ENCODE measurements at places on chromosomes 4 and X.
A peak's percentile ranks its signal among the peaks of the same experiment; 100 is the strongest.

DNA sequence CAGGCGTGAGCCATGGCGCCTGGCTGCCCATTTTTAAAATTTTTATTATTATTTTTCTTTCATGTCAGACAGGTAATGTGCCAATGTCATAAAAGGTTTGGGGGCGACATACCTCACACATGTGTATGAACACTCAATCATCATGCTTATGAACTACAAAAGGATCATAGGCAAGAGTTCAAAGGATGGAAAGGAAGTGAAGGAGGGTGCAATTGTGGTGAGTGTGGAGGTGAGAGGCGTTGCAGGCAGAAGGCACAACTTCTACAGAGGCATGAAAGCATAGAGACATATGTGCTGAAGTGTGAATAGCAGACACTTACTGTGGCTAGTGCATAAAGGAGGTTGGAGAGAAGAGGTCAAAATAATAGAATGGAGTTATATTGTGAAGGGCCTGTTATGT, 4.0 kb downstream of the IGFBP7 start:
- DNase-seq, result no peak

DNA sequence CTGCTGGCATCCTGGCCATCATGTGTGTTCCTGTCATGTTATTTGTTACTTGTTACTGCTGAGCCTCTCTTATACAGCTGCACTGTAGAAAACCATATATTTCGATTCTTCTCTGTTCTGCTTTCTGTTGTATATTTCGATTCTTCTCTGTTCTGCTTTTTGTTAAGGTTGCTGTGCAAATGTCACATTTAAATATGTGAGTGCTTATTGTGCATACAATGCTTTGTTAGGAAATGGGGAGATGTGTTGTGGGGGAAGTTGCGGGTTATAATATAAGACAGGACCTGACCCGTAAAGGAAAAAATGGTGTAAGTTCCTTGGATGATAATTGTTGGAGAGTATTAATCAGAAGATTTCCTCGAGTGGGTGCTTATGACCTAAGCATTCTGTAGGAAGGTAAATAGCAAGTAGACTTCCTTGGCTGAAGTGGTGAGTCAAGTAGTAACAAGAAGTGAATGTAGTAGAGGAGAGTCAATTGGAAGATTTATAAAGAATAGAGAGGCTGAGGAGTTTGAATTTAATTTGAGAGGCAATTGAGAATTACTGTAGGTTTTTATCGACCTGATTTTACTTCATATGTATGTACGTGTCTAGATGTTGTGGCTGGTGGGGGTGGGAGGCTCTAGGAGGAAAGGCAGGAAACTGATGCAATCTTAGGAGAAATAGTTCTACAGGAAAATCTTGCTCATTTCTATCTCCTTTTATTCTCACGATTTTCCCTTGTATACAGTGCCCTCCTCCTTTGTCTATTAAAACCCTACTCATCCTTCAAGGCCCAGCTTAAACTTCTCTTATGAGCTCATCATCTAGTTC, 8.5 kb downstream of the OGT start:
- DNase-seq, result peak; percentile 45

- DNase-seq, result no peak
These were observed 35.4 kb downstream of the CCSER1 start for GRCh38 chr4:90162566-90162965.

DNA sequence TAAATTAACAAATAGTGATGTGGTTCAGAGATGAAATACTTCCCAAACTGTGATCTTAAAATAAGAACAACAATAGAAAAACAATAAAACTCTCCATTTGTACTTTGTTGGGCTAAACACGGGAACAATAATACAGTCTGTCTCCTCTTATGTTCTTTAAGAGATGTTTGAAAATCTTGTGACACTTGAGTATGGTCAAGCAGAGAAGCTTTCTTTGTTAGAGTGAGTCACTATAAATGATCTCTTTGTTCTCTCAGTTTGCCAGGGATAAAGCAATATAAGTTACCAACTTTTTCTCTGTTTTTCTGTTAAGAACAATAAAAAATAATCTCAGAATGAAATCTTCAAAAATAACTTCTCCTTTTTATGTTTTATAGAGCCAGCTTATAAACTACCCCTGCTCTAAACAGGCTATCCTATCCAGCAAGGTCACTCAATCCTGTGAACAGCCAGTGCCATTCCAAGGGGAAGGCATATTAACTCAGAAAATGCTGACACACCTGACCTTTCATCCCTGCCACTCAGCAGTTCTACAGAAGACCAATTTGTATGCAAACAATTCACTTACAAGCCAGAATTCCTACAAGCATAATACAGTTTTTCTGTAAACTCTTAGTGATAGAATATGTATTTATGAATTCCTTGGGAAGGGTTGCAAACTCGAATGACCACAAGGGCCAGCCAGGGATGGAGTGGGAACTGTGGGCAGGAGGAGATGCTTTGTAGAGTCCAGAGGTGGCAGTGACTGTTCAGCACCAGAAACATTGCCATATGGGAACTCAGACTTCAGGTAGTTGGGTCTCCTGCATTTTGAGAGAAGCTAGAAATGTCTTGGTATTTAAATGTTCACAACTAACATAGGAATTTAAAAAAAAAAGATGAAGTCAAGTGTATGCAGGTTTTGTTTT, 52.2 kb downstream of the AFM start:
- no peak for DNase-seq

DNA sequence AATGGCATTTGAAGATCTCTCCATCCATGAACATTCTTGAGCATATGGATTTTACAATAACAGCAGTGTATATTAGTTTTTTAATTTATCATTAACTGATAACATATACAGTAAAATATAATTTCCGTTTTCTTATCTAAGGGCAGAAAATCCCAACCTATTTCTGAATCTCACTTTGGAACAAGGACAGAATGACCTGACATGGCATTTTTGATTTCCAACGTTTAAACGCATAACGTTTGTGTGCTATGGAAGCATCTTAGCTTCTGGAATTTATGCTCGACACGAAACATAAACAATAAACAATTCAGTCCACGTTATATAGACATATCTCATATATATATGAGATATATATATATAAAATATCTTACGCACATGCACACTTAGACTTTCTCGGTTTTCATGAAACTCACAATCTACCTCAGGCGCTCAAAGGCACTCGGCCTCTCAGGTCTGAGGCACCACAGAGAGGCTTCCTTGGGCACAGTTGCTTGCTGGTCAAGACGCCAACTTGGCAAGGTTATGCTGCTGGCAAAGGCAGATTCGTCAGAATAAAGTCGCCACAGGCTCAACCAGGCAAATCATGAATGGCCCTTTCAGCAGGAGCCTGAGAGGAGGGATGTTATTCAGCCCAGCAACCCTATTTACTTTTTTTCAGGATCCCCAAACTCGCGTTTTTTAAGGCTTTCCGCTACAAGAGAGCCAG, 1.0 kb upstream of the UGT8 start:
- DNase-seq, result no peak

- DNase-seq, result no peak
These were observed 45.8 kb downstream of the KDR start for GRCh38 chr4:55079451-55080173.

DNA sequence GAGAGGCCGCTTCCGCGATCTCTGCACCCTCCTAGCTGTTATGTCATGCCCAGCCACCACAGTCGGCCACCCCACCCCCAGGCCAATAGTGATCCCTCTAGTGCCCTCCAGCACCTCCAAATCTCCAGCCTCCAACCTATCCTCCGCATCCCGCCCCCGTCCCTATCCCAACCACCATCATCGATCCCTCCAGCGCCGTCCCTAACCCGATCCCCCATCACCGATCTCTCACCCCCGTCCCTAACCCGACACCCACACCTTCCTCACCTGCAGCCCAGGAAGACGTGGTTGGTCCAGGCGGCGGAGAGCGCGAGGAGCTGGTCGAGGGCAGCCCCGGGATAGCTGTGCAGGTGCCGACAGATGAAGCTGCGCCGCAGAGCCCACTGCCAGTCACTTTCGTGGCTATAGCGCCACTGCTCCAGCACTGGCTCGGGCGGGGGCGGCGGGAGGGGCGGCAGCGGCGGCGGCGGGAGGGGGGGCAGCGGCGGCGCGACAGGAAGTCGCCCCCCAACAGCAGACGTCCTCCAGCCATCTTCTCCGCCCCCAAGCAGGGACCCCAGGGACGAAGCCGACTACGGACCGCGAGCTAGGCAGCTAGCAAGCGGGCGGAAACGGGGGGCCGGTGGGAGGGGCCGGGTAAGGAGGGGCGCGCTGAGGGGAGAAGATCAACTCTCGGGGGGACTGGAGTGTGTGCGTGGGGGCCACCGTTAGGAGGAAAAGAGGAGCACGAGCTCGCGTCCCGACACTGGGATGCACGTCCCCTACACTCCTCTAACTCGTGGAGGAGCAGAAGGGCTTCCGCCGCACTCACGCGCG, 552 bp downstream of the NKRF start:
- peak; percentile 34 for DNase-seq

- DNase-seq, result no peak
These were observed 14.6 kb downstream of the SAT1 start for GRCh38 chrX:23797371-23798128.

- DNase-seq, result no peak
These were observed 73.4 kb downstream of the CNOT6L start for GRCh38 chr4:77745792-77746191.

- no peak for DNase-seq
These were observed 2.1 kb downstream of the PPAT start for GRCh38 chr4:56433280-56433679.

GRCh38 chr4:128228845-128229795, 58.5 kb downstream of the PGRMC2 start:
- DNase-seq, result no peak

- peak; percentile 5 for DNase-seq
These were observed 306.7 kb upstream of the MAOA start for GRCh38 chrX:43349363-43349762.

DNA sequence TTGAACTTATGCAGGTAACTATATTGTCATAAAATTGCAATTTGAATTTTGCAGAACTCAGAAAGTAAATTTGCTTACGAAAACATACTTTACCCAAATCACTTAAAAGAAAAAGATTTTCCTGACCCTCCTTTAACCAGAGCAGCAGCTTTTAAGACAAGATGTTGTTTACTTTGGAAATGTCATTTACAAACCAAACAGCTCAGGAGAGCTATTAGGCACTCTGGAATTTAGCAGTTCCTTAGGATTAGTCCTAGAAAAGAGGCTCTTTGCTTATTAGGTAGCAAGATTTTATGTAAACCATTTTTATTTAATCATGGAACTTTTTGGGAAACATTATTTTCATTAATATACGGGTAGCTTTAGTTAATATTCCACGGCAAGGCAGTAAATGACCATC, 765.7 kb upstream of the POU3F4 start:
- no peak for DNase-seq

GRCh38 chr4:5209862-5210261, 158.6 kb downstream of the STK32B start:
- no peak for DNase-seq

- no peak for DNase-seq
These were observed 41.2 kb upstream of the RASGEF1B start for GRCh38 chr4:81512757-81513501.

- no peak for DNase-seq
These were observed 76.6 kb upstream of the CXXC4 start for GRCh38 chr4:104571341-104571740.

DNA sequence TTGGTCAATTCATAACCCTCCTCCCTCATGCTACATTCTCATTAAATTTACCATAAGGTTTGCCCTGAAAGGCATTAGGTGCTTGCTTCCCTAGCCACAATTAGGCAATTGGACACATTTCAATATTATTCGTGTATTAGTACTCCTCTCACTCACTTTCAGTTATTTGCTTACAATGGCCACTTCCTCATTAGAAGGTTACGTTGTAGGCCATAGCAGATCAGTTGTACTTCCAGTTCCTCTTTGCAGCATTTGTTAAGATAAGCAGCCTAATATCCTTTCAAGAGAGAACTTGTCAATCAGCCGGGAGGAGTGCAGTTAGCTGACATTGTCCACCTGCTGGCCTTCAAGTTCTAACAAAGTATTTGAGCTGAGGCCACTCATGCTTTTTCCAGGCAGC, 1017.2 kb downstream of the PCDH7 start:
- no peak for DNase-seq

DNA sequence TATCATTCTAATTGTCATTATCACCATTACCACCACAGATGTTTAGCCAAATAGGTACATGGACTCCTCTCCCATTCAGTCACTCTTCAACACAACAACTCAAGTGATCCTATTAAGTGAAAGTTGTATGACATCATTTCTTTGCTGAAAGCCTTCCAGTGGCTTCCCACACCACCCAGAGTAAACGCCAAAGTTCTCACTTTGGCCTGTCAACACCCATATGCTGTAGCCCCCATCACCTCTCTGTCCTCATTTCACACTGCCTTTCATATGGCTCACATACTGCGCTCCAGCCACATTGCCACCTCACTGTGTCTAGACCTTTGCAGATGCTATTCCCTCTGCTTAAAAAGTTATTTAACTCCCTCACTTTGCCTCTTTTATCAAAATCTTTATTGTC, 682.3 kb downstream of the ADGRL3 start:
- no peak for DNase-seq

- no peak for DNase-seq
These were observed 297.6 kb upstream of the STS start for GRCh38 chrX:6849716-6850414.

DNA sequence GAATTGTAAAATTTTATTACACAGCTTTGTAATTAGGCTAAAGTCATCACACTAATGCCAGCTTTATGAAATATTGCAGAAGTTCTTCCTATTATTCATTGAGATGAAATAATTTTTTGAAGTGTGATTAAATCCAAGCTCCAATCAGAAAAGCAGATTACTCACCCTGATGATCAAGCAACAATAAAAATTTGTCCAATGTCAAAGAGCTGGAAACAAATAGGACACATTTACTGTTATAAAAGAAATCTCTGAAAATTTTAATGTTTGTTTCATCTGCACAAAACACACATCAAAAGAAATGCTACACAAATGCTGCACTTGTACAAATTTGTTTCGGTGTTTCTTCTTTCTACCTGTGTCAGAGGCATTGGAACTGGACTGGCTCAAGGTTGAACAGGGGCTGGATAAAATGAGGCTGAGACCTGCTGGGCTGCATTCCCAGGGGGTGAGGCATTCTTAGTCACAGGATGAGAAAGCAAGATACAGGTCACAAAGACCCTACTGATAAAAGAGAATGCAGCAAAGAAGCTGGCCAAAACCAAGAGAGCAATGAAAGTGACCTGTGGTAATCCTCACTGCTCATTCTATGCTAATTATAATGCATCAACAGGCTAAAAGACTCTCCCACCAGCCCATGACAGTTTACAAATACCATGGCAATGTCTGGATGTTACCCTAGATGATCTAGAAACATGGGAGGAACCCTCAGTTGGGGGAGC, 78.3 kb downstream of the GASK1B start:
- DNase-seq, result no peak

Data from stimulated activated CD4-positive, alpha-beta T cell treated with anti-CD3 and anti-CD28 coated beads, Interleukin-4, amount 100 ng/mL, for 4 hours (primary cell).